ENCODE measurements at places on chromosomes 6 and 20. TPM values are rescaled to one million over a fixed set of nuclear protein-coding genes. Genes with fewer than 3 reads are reported as not detected.

Gene SYCP2L
- total RNA-seq: 1.6 TPM

Gene BTN1A1
- total RNA-seq: not detected

Gene CBLN4
- not detected for total RNA-seq

Gene CLPSL1
- total RNA-seq: not detected

Gene SLC13A3
- total RNA-seq: 0.13 TPM

Measured in A549 treated with RU486 at 1 μM for 4 hours (cell line).